Thoracic aorta (tissue), 2 donors: ENCODE measurements at places on chromosomes 7 and 10. TPM values are rescaled to one million over a fixed set of nuclear protein-coding genes. Genes with fewer than 3 reads are reported as not detected.

DNA sequence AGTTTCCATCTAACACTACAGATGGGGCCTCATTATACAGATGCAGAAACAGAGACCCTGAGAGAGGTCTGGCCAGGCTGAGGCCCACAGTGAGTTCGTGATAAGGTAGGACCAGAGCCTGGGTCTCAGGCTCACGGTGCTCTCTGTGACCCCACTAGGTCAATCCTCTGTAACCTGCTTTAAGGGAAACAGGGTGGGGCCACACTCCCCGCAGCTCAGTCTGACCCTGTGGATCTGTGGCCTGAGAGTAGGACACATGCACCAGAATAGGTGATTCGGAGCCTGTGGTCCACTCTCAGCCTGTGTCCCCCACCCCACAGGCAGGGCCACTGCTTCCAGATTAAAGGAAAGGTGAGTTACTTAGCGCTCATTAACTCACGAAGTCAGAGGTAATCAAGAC lies 137.8 kb upstream of the FAM20C start:
- no peaks in the 10 kb centered on the region for H3K27me3 ChIP-seq
- H3K27ac ChIP-seq: no peak overlapping the region
- H3K4me1 ChIP-seq: no peaks in the 10 kb centered on the region
- H3K36me3 ChIP-seq: no peaks in the 10 kb centered on the region

GRCh38 chr10:72783410-72783833 lies 91.5 kb downstream of the MCU start:
- H3K36me3 ChIP-seq: no peaks in the 10 kb centered on the region
- H3K4me1 ChIP-seq: peaks cover 21% of the 10 kb centered on the region
- DNase-seq: no peak
- no peak overlapping the region for H3K27ac ChIP-seq
- no peak overlapping the region for H3K4me3 ChIP-seq
- no peaks in the 10 kb centered on the region for H3K27me3 ChIP-seq

DNA sequence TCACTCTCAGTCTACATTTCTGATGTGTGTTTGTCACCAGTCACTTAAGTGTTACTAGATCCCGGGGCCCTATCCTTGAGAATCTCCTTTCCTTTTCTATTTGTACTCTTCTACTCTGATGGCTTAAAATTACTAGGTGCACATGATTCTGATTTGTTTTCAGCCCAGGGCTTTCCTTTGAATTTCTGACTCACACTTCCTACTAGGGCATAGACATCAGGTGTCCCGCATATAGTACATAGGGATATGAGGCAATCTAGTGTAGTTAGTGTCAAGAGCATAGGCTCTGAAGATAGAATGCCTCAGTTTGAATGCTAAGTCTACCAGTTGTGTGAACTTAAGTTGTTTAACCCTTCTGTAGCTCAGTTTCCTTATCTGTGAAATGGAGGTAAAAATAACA lies 49.4 kb upstream of the LRRN3 start:
- H3K27ac ChIP-seq: no peak overlapping the region
- no peaks in the 10 kb centered on the region for H3K27me3 ChIP-seq

DNA sequence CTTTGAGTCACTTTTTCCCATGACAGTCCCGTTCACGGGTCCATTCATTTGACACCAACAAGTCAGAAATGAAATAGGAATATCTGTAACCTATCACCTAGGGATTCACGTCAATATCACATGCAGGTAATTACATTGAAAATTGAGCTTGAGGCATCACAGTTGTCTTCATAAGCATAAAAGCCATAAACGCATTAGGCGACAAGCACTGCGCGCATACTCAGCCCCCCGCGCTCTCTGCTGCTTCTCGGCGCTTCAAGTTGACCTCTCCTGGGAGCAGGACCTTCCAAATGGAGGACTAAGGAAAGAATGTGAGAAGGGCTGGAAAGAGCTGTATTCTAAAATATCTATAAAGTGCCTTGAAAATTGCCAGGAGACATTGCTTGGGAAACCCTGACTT lies 130.5 kb upstream of the TNS3 start:
- H3K36me3 ChIP-seq: no peaks in the 10 kb centered on the region
- H3K4me1 ChIP-seq: no peaks in the 10 kb centered on the region
- no peak for DNase-seq
- no peak overlapping the region for H3K4me3 ChIP-seq
- H3K27me3 ChIP-seq: no peaks in the 10 kb centered on the region
- no peak overlapping the region for H3K27ac ChIP-seq

DNA sequence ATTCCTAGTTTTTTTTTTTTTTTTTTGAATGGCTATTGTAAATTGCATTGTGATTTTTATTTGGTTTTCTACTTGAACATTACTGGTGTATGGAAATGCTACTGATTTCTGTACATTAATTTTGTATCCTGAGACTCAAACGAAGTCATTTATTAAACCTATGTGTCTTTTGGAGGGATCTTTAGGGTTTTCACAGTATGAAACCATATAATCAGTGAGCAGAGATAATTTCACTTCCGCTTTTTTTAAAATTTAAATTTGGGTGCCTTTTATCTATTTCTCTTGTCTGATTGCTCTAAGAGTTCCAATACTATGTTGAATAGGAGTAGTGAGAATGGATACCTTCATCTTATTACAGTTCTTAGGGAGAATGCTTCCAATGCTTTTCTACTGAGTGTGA lies 102.7 kb downstream of the ZWINT start:
- no peak for DNase-seq
- H3K4me1 ChIP-seq: no peaks in the 10 kb centered on the region

GRCh38 chr7:37284805-37285231 lies 163.8 kb downstream of the ELMO1 start:
- no peak overlapping the region for H3K27ac ChIP-seq
- H3K27me3 ChIP-seq: no peaks in the 10 kb centered on the region
- no peaks in the 10 kb centered on the region for H3K36me3 ChIP-seq

DNA sequence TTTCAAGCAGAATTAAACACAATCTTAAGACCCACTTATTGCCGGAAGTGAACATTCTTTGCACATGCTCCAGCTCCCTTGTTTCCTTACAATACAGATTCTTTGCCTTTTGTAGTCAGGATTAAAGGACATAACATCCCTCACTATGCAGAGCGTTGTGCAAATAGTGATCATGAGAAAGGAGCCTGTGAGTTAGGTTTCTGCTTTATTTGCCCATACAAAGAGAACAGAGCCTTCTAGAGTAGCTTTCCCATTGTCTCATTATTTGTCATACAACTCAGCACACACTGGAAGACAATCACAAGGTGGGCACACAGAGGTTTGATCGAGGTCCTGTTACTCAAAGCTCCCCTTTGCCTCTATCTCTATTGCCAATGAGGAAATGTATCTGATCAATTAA lies 48.2 kb upstream of the WDR11 start:
- no peaks in the 10 kb centered on the region for H3K4me1 ChIP-seq
- no peaks in the 10 kb centered on the region for H3K36me3 ChIP-seq
- DNase-seq: no peak
- H3K27me3 ChIP-seq: no peaks in the 10 kb centered on the region
- no peak overlapping the region for H3K27ac ChIP-seq

DNA sequence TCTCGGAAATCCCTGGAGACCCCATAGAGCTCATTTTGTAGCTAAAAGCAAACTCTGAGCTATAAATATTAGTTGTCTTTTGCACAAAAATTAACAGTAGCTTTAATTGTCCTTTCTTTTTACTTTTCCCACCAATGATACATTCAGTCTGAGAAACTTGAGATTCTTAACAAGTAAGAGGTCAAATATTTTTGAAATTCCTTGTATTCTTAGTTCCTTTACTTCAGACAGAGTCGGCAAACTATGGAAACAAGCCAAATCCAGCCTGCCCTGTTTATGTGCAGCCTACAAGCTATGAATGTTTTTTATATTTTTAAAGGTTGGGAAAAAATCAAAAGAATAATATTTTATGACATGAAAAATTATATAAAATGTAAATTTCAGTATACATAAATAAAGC lies 146.6 kb downstream of the CTNNA3 start:
- H3K4me3 ChIP-seq: no peak overlapping the region
- no peaks in the 10 kb centered on the region for H3K27me3 ChIP-seq
- H3K36me3 ChIP-seq: no peaks in the 10 kb centered on the region
- H3K27ac ChIP-seq: no peak overlapping the region
- no peak for DNase-seq
- no peaks in the 10 kb centered on the region for H3K4me1 ChIP-seq

- H3K4me1 ChIP-seq: peaks cover 4% of the 10 kb centered on the region
- H3K36me3 ChIP-seq: no peaks in the 10 kb centered on the region
- H3K27me3 ChIP-seq: no peaks in the 10 kb centered on the region
Observed at GRCh38 chr7:78220754-78221153, 422.2 kb downstream of the PHTF2 start.

GRCh38 chr10:17199351-17199804 lies 2.1 kb downstream of the TRDMT1 start:
- H3K27ac ChIP-seq: peak overlapping the region; percentile 98
- H3K27me3 ChIP-seq: no peaks in the 10 kb centered on the region
- no peaks in the 10 kb centered on the region for H3K36me3 ChIP-seq

- no peaks in the 10 kb centered on the region for H3K36me3 ChIP-seq
- H3K4me3 ChIP-seq: no peak overlapping the region
- peak overlapping the region; percentile 91 for H3K27ac ChIP-seq
Observed at GRCh38 chr10:17003151-17003550, 126.5 kb downstream of the CUBN start.

DNA sequence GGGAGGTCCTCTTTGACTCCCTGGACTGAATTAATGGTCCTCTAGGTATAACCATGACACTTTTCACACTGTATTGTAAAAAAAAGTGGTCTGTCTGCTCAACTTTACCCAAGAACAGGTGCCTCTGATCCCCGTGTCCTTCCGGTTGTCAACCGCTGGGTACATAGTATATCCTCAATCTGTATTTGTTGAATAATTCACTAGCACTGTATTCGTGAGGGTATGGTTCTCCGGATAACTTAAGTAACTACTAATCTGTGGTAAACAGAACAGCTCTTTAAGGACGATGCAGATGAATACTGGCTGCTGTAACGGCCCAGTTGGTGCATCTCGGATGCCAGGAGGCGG lies 472 bp upstream of the ADAM22 start:
- no peaks in the 10 kb centered on the region for H3K36me3 ChIP-seq
- peak overlapping the region; percentile 87 for H3K4me3 ChIP-seq
- no peaks in the 10 kb centered on the region for H3K27me3 ChIP-seq

DNA sequence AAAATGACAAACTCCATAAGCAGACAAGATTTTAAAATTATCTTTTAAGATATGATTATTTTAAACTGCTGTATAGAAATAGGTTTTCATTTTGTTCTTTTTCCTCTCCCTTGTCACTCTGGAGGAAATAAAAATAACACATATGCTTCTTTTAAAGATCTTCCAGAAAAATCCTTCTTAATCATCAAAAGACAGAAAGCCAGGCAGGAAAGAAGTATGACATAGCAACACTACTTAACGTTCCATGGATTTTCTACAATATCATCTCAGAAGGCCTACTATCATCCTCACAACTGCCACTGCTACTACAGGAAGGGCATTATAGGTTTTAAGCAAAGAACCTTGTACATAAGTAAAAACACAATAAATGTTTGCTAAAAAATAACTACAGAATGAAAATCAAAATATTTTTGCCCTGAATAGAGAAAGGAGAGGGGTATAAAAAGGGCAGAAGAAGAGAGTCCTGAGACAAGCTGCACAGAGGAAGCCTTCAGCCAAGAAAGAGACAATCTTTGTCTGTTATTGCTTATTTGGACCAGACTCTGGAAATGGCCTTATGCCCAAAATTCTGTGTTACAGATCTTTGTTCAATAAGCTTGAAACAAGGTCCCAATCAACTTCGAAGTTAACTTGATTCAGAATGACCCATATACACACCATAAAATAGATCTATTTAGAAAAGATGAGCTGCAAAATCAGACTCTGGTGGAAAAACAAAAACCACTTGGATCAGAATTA lies 67.8 kb downstream of the ABI1 start:
- no peak overlapping the region for H3K27ac ChIP-seq
- DNase-seq: no peak
- no peaks in the 10 kb centered on the region for H3K36me3 ChIP-seq
- no peaks in the 10 kb centered on the region for H3K27me3 ChIP-seq
- H3K4me3 ChIP-seq: no peak overlapping the region

The ANXA8 gene
- total RNA-seq: not detected

The IMMP2L gene
- 13.1 TPM for total RNA-seq

The PRTFDC1 gene
- total RNA-seq: 6.2 TPM

The DRGX gene
- not detected for total RNA-seq
